ENCODE measurements at places on chromosomes 12 and 14. TPM values are rescaled to one million over a fixed set of nuclear protein-coding genes. Genes with fewer than 3 reads are reported as not detected.

DNA sequence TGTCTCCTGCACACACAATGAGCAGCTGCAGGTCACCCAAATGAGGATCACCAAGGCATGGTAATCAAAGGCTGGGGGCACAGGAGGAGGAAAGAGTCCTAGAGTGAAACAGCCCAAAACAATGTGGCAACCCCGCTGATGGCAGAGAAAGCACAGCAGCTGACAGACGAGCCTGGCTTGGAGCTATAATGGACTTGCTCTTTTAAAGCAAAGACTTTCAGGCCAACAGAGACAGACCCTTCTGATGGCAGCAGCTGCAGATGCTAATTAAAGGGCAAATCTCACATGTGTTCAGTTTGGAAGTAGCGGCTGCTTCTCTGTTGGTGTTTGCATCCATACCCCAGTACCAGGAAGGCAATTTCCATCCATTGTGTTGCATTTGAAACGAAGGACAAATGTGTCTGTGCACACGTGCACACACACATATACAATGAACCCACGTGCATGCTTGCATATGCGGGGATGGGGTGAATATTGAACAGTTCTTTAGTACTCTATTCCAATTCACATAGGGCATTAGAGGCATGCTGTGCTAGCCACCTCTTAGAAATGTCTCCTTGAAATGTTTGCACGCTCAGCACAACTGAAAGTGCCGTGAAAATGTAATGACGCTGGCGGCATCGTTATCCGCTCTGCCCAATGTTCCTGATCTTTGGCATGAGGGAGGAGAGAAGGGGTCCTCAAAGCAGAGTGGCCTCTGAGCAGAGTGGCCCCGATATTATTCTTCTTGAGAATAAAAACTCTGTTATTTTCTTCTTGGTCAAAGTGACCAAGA, 38.1 kb downstream of the CIT start:
- no peak for DNase-seq

- no peak for DNase-seq
Measured at GRCh38 chr14:22488522-22489243, 100.3 kb downstream of the DAD1 start.

DNA sequence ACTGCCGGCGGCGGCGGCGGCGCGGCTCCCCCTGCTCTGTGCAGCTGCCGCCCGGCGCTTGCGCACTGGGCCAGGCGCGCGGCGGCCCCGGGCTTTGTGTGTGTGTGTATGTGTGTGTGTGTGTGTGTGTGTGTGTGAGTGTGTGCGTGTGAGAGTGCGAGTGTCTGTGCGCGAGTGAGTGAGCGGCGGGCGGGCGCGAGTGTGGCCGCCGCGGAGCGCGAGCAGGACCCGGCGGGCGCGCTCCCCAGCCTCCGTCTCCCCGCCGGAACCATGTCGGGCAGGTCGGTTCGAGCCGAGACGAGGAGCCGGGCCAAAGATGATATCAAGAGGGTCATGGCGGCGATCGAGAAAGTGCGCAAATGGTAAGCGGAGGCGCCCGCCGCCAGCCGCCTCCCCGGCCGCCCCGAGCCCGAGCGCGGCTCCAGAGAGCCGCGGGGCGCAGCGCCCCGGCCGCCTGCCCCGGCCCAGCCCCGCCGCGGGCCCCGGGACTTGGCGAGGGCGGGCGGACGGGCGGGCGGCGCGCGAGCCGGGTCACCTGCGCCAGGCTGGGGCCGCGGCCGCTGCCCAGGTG, at the start of gene BCL7A:
Gene BCL7A (plus strand): TSS at position 63 of the 571 bp plus-strand sequence. CDS start 208 bp downstream, at position 271.
- DNase-seq: peak; percentile 65

DNA sequence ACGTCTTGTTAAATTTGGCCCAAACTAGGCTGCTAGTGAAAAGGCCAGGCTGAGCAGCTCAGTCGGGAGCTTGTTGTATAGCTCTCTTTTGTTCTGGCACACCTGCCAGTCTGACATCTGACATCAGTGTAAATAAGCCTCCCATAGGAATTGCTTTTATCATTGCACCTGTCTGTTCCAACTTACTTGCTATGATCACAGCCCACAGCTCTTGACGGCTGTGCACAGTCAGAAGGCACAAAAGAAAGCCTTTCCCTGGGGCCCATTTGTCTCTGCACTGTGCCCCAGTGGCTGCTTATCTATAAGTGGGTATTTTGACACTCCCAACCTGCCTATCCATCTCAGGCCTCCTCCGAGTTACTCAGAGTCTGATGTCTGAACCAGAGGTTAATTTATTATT, 324.5 kb downstream of the NUAK1 start:
- no peak for DNase-seq

DNA sequence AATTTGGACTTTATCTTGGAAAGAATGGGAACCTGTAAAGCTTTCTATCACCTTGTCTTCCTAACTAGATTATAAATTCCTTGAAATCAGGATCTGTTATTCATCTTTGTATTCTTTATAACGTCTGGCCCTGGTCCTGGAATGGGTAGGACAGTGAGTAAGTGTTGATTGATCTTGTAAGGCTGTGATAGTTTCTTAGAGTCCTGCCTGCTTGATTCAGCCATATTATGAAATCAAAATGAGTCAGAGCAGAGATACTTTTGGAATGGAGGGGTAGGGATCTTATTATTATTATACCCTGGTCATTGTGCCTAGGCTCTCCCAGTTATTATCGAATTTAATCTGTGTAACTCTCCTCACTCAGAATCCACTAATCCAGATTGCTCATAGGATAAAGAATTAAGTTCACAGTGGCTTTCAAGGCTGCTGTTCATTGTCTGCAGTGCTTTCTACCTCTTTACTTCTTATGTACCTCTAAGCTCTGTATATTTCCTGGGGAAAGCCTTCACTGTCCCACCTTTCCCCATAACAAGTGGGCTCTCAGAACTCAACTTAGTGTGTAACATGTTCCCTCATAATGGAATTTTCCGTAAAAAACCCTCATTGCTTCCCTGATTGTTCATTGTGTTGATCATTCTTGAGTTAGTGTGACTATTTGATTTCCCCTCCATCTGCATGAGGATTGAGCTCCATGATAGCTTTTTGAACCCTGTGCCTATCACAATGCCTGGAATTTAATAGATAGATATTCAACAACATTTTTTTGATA, 93.3 kb downstream of the DAAM1 start:
- DNase-seq: no peak

GRCh38 chr14:75283162-75283832, 4.7 kb downstream of the FOS start:
- no peak for DNase-seq

DNA sequence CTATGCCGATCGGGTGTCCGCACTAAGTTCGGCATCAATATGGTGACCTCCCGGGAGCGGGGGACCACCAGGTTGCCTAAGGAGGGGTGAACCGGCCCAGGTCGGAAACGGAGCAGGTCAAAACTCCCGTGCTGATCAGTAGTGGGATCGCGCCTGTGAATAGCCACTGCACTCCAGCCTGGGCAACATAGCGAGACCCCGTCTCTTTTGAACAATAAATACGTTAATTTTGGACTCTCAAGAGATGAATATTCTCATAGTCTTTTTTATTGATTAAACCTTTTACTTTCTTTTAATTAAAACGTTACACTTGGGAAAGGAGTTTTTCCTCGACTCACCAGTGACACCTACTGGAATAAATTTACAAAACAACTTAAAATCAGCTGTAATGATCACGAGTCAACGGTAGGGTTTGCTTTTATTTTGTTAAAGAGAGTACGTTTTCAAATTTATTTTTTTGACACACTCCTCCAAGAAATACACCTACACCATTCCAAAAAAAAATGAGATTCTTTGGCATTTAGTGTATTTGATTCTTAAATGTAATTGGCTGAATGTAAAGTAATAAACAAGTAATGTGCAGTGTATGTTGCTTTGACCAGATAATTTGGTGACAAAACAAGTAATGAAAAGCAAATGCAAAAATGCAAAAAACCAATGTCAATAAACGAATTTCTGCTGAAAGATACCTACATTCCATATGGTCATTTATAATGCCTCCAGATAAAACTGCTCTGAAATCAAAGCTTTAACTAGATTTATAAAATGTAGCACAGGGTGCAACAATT, 687 bp upstream of the RPS29 start:
- peak; percentile 55 for DNase-seq

DNA sequence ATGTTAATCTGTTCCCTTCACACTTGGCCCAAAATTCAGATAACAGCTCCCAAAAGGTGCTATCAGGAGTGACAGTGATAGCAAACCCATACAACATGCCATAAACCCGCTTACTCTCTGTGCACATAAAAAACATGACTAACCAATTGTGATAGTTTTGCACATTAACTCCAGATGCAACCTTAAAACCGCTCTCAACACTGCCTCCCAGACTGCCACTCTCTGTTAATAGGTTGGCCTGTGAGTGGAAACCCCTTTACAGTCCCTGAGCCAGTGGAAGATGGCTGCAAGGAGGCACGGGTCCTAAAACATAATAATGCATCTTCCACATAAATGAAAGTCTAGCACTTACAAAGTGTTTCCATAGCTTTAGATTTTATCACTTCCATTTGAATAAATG, 12.0 kb upstream of the TMTC1 start:
- no peak for DNase-seq

DNA sequence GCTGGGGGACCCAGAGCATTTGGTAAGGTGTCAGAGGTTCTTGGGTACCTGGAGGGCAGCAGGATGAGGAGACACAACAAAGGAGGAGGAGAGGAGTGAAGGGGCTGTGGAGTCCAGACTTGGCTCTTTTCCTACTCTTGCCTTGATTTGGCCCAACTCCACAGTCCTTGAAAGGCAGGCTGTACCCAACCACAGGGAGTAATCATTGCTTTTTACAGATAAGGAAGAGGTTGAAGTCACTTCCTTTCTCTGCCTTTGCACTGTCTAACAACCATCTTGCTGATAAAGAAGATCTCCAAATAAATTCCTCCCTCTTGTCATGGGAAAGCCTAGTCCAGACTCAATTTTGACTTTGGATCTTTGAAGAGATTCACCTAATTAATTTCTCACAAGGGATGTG, 226.8 kb upstream of the HMGA2 start:
- DNase-seq: no peak

DNA sequence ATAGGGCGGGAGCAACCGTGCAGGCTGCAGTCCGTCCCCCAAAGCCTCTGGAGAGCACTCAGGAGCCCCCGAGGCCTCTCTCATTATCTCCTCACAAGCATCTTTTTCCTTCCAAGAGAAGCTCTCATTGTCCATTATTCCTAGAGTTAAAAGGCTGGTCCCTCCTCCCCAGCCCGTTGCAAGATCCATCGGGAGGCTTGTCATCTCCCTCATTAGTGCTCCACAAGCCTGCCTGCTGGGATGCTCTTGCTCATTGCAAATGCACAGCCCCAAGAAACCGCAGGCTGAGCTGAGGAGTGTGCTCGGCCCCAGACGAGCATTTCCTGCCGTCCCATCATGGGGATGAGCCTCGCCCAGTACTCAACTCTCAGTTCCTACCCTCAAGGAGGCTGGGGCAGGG, 23.3 kb downstream of the NUAK1 start:
- no peak for DNase-seq

GRCh38 chr14:65849558-65849957, 437.0 kb downstream of the FUT8 start:
- no peak for DNase-seq

GRCh38 chr12:55707219-55707671, 459 bp downstream of the ITGA7 start:
- no peak for DNase-seq

Gene LRIG3
- not detected for total RNA-seq

Gene MMP17
- total RNA-seq: 0.10 TPM

Gene HRK
- not detected for total RNA-seq

Gene KCNH5
- total RNA-seq: not detected

Gene PAX9
- total RNA-seq: not detected

Gene PLEKHH1
- 0.29 TPM for total RNA-seq
